NCI-H2171 treated with DMSO at 0.1 percent for 48 hours (cell line): ENCODE measurements at places on chromosomes 12 and 14.

GRCh38 chr12:119627019-119627643 lies 33.6 kb downstream of the TMEM233 start:
- no peak for DNase-seq

GRCh38 chr12:66851134-66851533 lies 172.3 kb upstream of the GRIP1 start:
- DNase-seq, result no peak

DNA sequence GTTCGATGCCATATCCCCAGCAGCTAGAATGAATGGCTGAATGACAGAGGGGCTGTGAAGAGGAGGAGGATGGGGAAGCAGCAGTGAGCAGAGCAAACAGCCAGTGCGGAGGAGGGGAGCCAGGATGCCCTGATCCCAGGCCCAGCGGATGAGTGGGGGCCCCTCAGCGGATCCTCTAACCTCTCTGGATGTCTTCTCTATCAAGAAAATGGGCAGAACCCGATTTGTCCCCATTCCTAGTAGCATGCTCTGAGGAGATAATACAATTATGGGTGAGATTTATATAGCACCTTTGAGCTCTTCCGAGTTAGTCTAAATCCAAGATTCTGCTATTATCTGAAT lies 30.0 kb upstream of the RPLP0 start:
- no peak for DNase-seq

DNA sequence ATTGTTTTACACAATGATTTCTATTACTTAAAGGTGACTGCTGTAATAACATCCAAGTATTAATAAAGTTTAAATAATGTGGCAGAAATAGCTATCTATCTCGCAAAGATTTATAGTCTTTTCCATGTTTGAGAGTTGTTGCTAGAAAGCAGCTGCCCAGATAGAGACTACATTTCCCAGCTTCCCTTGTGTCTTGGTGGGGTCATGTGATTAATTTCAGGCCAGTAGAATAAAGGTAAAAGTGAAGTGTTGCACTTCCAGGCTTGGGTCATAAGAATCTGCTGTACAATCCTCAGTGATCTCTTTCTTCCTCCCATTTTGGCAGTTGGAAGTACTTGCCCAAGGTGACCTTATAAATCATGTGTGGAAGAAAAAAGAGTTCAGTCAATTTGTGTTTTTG lies 449.7 kb upstream of the USP15 start:
- DNase-seq, result no peak

- no peak for DNase-seq
Measured at GRCh38 chr12:28021704-28022103, 49.2 kb upstream of the PTHLH start.
